Activated T-cell treated with anti-CD3 and anti-CD28 coated beads for 1 hour (primary cell): ENCODE measurements at places on chromosomes 2 and 18.

DNA sequence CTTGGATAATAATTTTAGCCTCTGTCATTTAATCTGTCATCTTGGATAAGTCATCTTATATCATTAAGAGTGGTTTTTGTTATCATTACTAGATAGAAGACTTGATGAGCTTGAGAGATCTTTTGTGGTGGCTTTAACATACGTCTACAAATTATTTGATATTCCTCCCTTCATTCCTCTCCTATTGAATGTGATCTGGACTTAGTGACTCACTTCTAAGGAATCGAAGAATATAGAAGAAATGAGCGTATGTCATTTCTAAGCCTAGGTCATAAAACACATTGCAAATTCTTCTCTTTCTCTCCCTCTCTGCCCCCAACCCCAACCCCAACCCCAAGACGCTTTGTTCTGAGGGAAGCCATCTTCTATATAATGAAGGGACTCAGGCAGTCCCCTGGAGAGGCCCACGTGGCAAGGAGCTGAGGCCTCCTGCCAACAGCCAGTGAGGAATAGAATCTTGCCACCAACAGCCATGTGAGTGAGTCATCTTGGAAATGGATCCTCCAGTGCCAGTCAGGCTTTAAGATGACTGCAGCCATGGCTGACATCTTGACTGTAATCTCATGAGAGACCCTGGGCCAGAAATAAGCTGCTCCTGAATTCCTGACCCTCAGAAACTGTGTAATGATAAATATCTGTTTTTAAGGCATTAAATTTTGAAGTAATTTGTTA is 221.6 kb upstream of the SP5 start:
- DNase-seq: no peak

DNA sequence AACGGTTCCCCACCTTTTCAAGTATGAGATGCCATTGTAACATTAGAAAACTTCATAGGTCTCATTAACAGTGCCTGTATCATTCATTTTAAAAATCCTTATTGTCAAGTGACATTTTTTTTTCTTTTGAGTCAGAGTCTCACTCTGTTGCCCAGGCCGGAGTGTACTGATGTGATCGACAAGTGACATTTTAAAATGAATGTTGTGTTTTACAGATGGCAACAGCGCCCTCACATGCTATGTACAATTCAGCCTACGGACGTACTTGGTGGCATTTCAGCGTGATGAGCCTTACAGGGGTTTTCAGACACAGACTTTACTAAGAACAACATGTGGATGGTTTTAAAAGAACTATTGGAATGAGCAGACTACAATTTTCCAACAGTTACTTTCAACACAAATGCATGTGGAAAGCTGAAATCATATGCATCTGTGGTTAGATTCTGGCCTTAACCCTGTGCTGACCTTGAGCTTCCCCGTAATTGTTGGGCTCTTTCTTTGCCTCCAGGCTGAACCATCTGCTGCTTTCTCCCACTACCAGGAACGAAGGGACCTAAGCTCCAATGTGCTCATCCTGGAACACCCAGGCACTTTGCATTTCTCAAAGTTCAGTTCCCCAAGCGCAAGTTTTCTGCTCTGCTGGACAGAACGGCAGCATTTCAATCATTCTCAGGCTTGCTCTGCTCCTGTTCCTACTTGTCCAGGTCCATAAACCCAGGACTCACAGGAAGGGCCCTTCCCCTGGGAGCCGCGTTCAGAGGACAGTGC is 119.9 kb upstream of the NDUFV2 start:
- no peak for DNase-seq

DNA sequence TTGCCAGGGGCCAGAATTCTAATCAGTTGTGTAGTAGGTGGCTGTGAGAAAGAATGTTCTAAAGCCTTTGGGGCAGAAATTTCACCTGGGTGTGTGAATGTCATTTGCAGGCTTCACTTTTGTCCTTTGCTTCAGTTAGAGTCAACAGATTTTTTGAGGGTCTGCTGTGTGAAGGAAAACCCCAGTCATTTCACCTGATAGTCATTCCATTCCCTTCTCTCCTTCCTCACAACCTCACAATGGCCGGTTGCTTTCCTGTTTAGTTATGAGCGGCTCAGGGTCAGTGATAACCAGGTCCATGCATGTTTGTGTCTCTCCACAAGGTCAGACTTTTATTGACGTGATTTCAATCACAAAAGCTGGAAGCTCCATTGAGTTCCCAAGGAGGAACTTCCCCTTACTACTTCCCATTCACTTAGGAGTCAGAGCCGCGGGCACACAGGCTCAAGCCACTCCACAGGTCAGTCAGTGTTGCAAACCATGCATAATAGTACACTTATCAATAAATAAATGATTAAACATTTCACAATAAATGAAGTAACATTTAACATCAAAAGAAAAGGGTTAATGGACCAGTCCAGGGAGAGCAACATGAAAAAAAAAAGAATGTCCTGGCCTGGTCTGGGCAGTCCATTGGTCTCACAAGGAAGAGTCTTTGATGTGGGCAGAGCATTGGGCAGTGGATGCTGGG is 74.3 kb downstream of the NPAS2 start:
- DNase-seq: no peak

- DNase-seq: no peak
Observed at GRCh38 chr2:163324677-163325076, 411.1 kb downstream of the FIGN start.

DNA sequence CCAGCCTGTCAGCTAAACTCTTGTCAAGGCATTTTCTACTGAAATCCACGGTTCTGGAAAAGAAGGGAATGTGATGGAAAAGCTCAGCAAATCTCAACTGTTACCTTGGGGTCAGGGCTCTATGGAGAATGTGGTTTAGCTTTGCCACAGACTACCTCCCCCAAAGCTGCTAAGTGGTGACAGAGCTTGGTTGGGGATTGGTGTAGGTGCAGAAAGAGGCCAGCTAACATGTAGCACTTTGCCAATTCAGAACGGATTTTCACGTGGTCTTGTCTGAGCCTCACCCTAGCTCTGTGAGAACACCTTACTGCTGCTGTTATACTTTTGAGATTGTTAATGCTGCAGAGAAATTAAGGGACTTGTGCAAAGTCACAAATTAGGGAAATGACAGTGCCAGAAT is 331.1 kb downstream of the RND3 start:
- no peak for DNase-seq

- DNase-seq: no peak
Observed at GRCh38 chr2:53670331-53670730, 97.3 kb upstream of the CHAC2 start.

DNA sequence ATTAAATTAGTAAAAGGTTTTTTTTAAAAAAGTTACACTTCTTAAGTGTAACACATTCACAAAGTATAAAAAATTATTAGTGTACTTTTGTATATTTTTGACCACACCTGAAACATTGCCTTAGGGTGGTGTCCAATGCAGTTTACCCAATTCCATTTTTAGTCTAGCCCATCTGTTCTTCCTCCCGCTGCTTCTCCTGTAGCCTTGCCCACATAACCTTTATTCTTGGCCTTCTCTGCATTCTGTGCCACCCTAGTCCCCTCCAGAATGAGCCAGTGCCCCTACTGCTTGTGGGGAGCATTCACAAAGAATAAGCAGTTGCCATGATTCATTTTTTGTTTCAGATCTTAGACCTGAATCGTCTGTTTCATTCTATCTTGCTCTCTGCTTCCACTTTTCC is 78.4 kb upstream of the MYT1L start:
- DNase-seq: no peak
